ENCODE measurements at places on chromosomes 5 and 9.

DNA sequence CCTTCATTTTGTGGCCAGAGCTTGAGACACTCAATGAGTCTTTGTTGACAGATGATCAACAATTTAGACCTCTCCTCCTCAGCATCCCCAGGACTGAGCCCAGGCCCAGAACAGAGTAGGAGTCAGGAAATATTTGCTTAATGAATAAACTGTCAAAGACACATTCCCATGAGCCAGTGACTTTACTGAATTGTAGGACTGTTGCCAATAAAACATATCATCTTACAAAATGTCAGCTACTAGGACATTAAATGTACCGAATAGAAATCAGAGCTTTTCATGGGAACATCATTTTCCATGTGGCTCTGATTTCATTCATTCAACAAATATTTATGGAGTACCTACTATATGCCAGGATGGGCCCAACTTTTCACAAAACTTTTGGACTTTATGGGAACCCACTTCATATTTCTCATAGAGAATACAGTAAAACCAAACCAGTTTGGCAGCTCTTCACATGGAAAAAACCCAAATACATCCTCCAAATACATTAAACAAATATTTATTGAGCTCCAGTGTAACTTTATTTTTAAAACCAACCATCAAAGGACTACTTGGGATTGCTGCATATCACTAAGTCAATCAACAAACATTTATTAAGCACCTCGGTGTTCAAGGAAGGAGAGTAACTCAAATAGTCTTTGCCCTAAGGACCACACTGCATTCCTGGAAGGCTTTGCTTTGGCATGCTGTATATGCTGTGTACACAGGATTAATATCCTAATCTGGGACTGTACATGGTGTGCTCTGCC is 11.4 kb downstream of the VDAC1 start:
- H3K4me3 ChIP-seq, result no peak overlapping the region
- no peaks in the 10 kb centered on the region for H3K4me1 ChIP-seq
- no peaks in the 10 kb centered on the region for H3K27me3 ChIP-seq
- H3K27ac ChIP-seq, result no peak overlapping the region
- no peak for DNase-seq

GRCh38 chr9:114210691-114211276 is 55.4 kb downstream of the COL27A1 start:
- no peaks in the 10 kb centered on the region for H3K27me3 ChIP-seq
- no peak overlapping the region for H3K4me3 ChIP-seq
- H3K4me1 ChIP-seq, result no peaks in the 10 kb centered on the region
- DNase-seq, result no peak

- H3K36me3 ChIP-seq, result no peaks in the 10 kb centered on the region
- no peaks in the 10 kb centered on the region for H3K4me1 ChIP-seq
- no peak for DNase-seq
- H3K4me3 ChIP-seq, result no peak overlapping the region
- H3K27ac ChIP-seq, result no peak overlapping the region
- H3K27me3 ChIP-seq, result no peaks in the 10 kb centered on the region
Measured at GRCh38 chr5:102713278-102713677, 41.8 kb upstream of the PAM start.

GRCh38 chr9:99828417-99829176 is 6.9 kb downstream of the NR4A3 start:
- peaks cover 14% of the 10 kb centered on the region for H3K4me1 ChIP-seq
- no peak overlapping the region for H3K27ac ChIP-seq
- H3K27me3 ChIP-seq, result peaks cover 13% of the 10 kb centered on the region
- H3K4me3 ChIP-seq, result no peak overlapping the region
- no peak for DNase-seq

- no peaks in the 10 kb centered on the region for H3K4me1 ChIP-seq
- no peak overlapping the region for H3K4me3 ChIP-seq
- DNase-seq, result no peak
- H3K27ac ChIP-seq, result no peak overlapping the region
- H3K27me3 ChIP-seq, result no peaks in the 10 kb centered on the region
Measured at GRCh38 chr5:32058101-32058500, 116.0 kb downstream of the GOLPH3 start.
